MCF 10A (cell line): ENCODE measurements at places on chromosomes 1 and 21. TPM values are rescaled to one million over a fixed set of nuclear protein-coding genes. Genes with fewer than 3 reads are reported as not detected.
A peak's percentile ranks its signal among the peaks of the same experiment; 100 is the strongest.

The MOV10 gene
- total RNA-seq: 54.9 and 55.6 TPM in 2 replicates

DNA sequence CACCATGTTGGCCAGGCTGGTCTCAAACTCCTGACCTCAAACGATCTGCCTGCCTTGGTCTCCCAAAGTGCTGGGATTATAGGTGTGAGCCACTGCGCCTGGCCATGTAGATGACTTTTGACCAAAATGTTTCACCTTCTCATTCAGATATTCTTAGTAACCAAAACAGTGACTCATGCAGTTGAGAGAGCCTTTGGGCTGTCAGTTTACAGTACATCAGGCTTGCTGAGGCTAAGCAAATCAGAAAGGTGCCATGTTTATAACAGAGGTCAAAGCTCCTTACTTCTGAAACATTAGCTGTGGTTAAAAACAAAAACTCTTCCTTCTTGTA is 21.0 kb downstream of the CNIH4 start:
- DNase-seq: peak; percentile 77
- H3K27me3 ChIP-seq: no peaks in the 10 kb centered on the region
- H3K4me1 ChIP-seq: peaks cover 24% of the 10 kb centered on the region
- H3K4me3 ChIP-seq: no peak overlapping the region
- peak overlapping the region; percentile 44 for H3K27ac ChIP-seq

GRCh38 chr1:33341190-33341589 is 20.3 kb upstream of the A3GALT2 start:
- peaks cover 67% of the 10 kb centered on the region for H3K4me1 ChIP-seq
- peak overlapping the region; percentile 85 for H3K27ac ChIP-seq
- no peaks in the 10 kb centered on the region for H3K27me3 ChIP-seq
- DNase-seq: no peak

- no peaks in the 10 kb centered on the region for H3K27me3 ChIP-seq
- peaks cover 88% of the 10 kb centered on the region for H3K36me3 ChIP-seq
- DNase-seq: no peak
- no peak overlapping the region for H3K27ac ChIP-seq
Measured at GRCh38 chr1:66978201-66978600, 53.4 kb downstream of the MIER1 start.

- no peaks in the 10 kb centered on the region for H3K27me3 ChIP-seq
- H3K4me1 ChIP-seq: no peaks in the 10 kb centered on the region
- no peaks in the 10 kb centered on the region for H3K36me3 ChIP-seq
Measured at GRCh38 chr21:8991968-8992621, 1529.3 kb upstream of the TPTE start.

DNA sequence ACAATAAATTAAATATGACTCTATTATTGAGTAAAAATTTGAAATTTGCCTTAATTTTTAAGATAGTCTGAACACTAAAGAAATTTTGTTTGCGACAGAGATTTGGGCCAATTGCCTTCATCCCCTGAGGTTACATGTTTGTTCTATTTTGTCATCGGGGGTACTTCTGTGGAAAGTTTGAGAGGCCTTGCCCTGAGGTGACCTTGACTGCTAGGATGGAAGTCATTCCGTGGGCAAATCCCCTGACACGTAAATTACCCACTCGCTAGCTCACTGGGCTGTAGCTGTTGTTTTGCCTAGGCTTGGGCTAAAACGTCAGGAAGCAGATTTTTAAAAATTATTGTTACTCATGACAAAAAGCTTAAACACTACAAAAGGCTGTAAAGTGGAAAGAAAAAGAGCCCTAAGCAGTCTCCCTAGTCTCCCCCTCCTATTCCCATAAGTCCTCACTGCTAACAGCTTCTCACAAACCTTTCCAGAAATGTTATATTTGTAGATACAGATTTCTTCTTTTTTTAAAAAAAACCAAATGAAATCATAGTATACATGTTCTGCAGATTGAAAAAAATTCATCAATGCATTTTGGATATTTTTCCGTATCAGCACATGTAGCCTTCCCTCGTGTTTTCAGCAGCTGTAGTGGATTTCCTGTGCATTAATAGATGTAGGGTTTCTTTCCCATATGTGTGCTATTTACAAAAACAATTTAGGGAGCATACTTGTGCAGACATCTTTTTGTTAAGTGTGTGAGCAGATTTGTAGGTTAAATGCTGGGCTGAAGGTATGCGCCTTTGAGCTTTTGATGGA is 142.7 kb downstream of the MRPS6 start:
- DNase-seq: no peak
- H3K36me3 ChIP-seq: peaks cover 6% of the 10 kb centered on the region
- no peak overlapping the region for H3K4me3 ChIP-seq
- H3K27me3 ChIP-seq: no peaks in the 10 kb centered on the region
- H3K27ac ChIP-seq: no peak overlapping the region

The NEK2 gene
- 33.4 and 44.5 TPM in 2 replicates for total RNA-seq

GRCh38 chr1:221416723-221417122 is 325.2 kb downstream of the DUSP10 start:
- DNase-seq: peak; percentile 33
- peaks cover 31% of the 10 kb centered on the region for H3K4me1 ChIP-seq
- no peaks in the 10 kb centered on the region for H3K27me3 ChIP-seq
- H3K27ac ChIP-seq: no peak overlapping the region
- peaks cover 4% of the 10 kb centered on the region for H3K36me3 ChIP-seq

DNA sequence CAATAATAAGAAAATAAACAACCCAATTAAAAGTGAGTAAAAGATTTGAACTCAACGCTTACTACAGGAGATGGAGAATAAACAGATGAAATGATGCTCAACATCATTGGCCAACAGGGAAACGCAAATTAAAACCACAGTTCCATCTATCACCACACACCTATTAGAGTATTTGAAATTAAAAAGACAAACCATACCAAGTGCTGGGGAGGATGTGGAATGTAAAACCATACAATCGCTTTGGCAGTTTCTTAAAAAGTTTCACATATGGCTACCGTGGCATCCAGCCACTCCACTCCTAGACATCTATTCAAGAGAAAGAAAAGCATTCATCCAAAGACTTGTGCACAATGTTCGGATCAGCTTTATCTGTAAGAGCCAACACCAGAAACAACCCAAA is 1.3 kb upstream of the LRRC3 start:
- peaks cover 49% of the 10 kb centered on the region for H3K27me3 ChIP-seq
- H3K36me3 ChIP-seq: no peaks in the 10 kb centered on the region
- no peak for DNase-seq
- H3K4me3 ChIP-seq: no peak overlapping the region
- no peak overlapping the region for H3K27ac ChIP-seq

The FMOD gene
- not detected in 2 replicates for total RNA-seq

DNA sequence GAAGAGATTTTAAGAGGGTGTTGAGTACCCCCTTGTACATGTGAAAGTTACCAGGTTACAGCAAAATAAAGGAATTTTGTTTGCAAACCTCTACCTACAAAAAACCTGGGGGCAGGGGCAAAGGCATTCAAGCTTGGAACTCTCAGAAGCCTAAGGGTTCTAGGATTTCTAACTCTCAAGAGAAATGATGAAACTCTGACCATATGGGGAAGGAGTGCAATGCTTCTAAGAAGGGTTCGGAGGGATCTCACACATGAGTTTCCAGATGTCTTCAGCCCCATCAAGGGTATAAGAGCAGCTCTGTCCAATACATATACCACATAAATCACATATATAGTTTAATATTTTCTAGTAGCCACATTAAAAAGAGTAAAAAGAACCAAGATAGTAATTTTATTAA is 7.3 kb upstream of the FCGR2A start:
- no peaks in the 10 kb centered on the region for H3K36me3 ChIP-seq
- H3K4me3 ChIP-seq: no peak overlapping the region
- no peak overlapping the region for H3K27ac ChIP-seq

GRCh38 chr21:21232320-21232719 is 234.1 kb downstream of the NCAM2 start:
- H3K27me3 ChIP-seq: no peaks in the 10 kb centered on the region
- H3K27ac ChIP-seq: no peak overlapping the region
- peak; percentile 53 for DNase-seq
- H3K4me3 ChIP-seq: no peak overlapping the region
- H3K36me3 ChIP-seq: no peaks in the 10 kb centered on the region

GRCh38 chr1:200146100-200146499 is 118.6 kb downstream of the NR5A2 start:
- peaks cover 10% of the 10 kb centered on the region for H3K4me1 ChIP-seq
- DNase-seq: no peak
- no peak overlapping the region for H3K27ac ChIP-seq
- no peak overlapping the region for H3K4me3 ChIP-seq
- no peaks in the 10 kb centered on the region for H3K36me3 ChIP-seq

DNA sequence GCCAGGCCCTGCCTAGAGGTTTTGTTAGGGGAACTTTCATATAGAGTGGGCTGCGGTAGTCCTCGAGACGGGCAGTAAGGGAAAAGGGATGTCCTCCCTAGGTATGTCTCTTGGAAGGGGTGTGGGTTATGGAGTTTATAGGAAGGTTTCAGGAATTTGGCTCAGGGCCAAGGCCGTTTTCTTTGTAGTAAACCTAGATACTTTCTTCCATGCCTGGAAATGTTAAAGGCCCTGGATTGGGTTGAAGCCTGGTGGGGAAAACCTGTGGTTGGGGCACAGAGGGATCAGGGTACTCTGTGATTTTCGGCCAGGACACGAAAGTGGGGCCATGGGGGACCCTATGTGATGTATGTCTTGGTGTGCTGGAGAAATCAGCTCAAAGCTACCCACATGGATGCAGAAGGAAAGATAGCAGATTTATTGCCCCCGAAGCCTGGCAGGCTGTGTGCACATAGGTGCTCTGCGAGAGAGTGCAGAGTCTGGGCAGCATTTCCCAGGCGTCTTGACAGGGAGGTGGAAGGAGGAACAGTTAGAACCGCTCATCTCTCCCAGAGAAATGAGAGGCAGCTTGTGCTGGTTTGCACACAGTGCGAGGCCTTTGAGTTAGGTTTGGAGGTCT is 1.7 kb downstream of the SNAP47 start:
- peaks cover 31% of the 10 kb centered on the region for H3K36me3 ChIP-seq
- DNase-seq: no peak
- peaks cover 42% of the 10 kb centered on the region for H3K4me1 ChIP-seq
- H3K4me3 ChIP-seq: peak overlapping the region; percentile 95
- H3K27ac ChIP-seq: no peak overlapping the region
- H3K27me3 ChIP-seq: no peaks in the 10 kb centered on the region

The TFF3 gene
- total RNA-seq: not detected in 2 replicates

The CADM3 gene
- total RNA-seq: 207 and 222 TPM in 2 replicates

The OR2T11 gene
- not detected in 2 replicates for total RNA-seq

- H3K36me3 ChIP-seq: no peaks in the 10 kb centered on the region
- no peak for DNase-seq
- H3K27ac ChIP-seq: no peak overlapping the region
- H3K27me3 ChIP-seq: no peaks in the 10 kb centered on the region
Measured at GRCh38 chr1:113734357-113735055, 24.8 kb downstream of the PHTF1 start.

GRCh38 chr21:14589855-14590563 is 43.9 kb upstream of the SAMSN1 start:
- H3K4me3 ChIP-seq: no peak overlapping the region
- DNase-seq: no peak
- peaks cover 6% of the 10 kb centered on the region for H3K36me3 ChIP-seq
- no peak overlapping the region for H3K27ac ChIP-seq
- no peaks in the 10 kb centered on the region for H3K27me3 ChIP-seq
- H3K4me1 ChIP-seq: peaks cover 15% of the 10 kb centered on the region

DNA sequence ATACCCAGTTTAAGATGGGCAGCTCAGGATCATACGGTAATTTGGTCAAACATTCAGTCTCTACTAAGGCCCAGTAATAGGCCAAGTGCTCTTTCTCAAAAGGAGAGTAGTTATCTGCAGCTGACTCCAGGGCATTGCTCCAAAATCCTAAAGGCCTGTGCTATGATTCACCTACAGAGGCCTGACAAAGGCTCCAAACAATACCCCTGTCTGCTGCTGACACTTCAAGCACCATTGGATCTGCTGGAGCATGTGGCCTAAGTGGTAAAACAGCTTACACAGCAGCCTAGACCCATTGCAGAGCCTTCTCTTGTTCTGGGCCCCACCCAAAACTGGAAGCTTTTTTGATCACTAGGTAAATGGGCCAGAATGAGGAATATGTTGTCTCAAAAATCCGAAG is 22.8 kb downstream of the SLAMF7 start:
- H3K36me3 ChIP-seq: no peaks in the 10 kb centered on the region
- no peak overlapping the region for H3K4me3 ChIP-seq
- peak; percentile 32 for DNase-seq

- peak overlapping the region; percentile 39 for H3K27ac ChIP-seq
- no peaks in the 10 kb centered on the region for H3K4me1 ChIP-seq
- peaks cover 48% of the 10 kb centered on the region for H3K36me3 ChIP-seq
- DNase-seq: no peak
- H3K4me3 ChIP-seq: no peak overlapping the region
- no peaks in the 10 kb centered on the region for H3K27me3 ChIP-seq
Measured at GRCh38 chr1:12015001-12015491, 4.3 kb upstream of the MIIP start.

DNA sequence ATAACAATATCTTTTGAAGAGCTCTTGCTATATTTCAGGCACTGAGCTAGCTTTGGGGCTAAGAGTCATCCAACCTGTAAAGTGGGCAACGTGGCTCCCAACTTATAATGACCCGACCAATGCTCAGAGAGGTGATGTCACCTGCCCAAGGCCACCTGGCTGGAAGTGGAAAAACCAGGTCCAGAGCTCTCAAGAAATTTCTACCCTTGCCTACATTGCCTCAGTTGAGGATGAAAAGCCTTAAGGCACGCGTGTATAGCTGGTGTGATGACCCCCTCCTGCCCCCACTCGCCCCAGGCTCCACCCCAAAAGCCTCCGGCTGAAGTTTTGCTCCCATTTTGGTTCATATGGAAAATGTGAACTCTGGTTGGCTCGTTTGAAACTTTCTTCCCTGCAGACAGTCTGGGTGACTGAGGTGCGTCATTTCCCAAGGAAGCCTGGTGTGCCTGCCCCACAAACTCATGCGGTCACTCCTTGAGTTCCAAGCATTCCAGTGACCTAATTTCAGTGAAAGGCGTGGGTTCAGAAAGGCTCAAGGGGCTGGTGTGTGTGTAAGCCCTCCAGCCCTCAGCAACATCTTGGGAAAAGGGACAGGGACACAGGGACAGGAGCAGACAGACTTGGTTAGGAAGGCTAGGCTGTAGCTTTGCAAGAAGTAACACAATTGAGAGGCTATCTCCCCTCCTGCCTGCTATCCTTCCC is 20.5 kb downstream of the HTR1D start:
- peaks cover 6% of the 10 kb centered on the region for H3K36me3 ChIP-seq
- peaks cover 39% of the 10 kb centered on the region for H3K4me1 ChIP-seq
- no peaks in the 10 kb centered on the region for H3K27me3 ChIP-seq
- DNase-seq: peak; percentile 92

- no peak overlapping the region for H3K27ac ChIP-seq
- H3K27me3 ChIP-seq: no peaks in the 10 kb centered on the region
- peaks cover 12% of the 10 kb centered on the region for H3K4me1 ChIP-seq
- no peak for DNase-seq
Measured at GRCh38 chr1:30740251-30741238, 17.0 kb downstream of the LAPTM5 start.

GRCh38 chr1:18703041-18703621 is 72.5 kb downstream of the PAX7 start:
- peaks cover 4% of the 10 kb centered on the region for H3K36me3 ChIP-seq
- H3K27me3 ChIP-seq: peaks cover 18% of the 10 kb centered on the region
- no peaks in the 10 kb centered on the region for H3K4me1 ChIP-seq
- H3K27ac ChIP-seq: no peak overlapping the region
